Kidney (tissue), 22 donors: ENCODE measurements at places on chromosomes 7 and 10.

DNA sequence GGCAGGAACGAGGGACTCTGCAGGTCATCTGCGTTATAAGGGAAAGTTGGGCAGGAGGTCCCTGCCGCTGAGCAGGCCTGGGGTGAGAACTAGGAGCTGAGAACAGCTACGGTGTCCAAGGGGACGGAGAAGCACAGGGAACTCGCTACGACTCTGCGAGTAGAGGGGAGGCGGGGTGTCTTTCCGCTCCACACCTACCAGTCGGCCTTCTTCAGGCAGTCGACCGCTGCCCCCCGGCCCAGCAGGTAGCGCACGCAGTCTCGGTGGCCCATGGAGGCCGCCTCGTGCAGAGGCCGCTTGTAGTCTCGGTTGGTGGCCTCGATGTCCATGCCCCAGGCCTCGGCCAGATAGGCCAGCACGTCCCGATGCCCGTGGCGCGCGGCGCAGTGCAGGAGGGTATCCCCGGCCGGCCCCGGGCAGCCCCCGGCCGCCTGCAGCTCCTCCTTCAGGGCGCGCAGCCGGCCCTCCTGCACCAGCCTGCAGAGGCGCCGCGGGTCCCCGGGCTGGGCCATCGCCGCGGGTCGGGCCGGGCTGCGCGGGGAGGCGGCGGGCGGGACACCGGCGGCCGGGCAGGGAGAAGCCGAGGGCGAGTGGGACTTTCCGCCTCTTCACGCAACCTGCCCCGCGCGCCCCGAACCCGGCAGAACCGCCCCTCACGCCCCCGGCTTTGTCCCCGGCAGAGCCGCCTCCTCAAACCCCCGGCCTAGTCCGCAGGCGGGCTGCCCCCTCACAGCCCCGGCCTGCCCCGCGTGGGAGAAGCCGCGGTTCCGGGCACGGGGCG lies 660 bp downstream of the ANKRD16 start:
- peak; percentile 77 for DNase-seq

GRCh38 chr10:78339251-78339650 lies 305.6 kb downstream of the RPS24 start:
- DNase-seq = peak; percentile 39

DNA sequence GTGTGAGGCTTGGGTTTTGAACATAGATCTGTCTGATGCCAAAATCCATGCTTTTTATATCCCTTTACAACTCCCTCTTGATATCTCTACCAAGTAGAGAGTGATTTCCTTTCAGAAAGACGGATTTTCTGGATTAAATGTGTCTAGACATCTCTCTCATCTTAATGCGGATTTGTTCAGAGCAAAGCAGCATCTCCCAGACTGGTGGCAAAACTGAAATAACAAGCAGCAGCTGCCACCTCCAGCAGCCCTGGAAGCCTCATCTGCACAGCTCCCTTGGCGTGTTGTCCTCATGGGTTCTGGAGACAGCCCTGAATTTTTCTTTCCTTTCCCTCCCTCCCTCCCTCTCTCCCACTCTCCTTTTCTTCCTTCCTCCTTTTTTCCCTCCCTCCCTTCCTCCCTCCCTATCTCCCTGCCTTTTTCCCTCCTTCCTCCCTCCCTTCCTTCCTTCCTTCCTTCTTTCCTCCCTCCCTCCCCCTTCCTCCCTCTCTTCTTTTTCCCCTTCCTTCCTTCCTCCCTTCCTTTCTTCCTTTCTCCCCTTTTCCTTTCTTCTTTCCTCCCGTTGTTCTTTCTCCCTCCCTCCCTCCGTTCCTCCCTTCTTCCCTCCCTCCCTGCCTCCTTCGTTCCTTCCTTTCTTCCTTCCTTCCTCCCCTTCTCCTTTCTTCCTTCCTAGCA lies 639.9 kb downstream of the TYW1 start:
- DNase-seq = no peak

DNA sequence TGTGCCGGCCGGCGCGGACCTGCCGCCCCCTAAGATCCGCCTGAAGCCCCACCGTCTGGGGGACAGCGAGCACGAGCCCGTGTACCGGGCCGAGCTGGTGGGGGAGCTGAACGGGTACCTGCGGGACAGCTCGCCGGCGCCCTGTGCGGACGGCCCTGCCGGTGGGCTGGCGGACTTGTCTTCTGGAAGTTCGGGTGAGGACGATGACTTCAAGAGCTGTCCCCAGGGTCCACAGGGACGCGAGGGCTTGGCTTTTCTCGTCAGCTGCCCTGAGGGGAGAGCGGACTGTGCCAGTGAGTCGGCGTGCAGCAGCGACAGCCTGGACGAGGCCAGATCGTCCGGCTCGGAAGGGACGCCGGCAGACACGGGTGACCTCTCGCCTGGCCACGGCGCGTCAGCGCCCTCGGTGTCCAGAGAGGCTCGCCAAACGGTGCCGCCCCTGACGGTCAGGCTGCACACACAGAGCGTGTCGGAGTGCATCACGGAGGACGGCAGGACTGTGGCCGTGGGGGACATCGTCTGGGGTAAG lies 8.5 kb downstream of the PWWP2B start:
- no peak for DNase-seq

GRCh38 chr10:49387071-49387470 lies 8.8 kb downstream of the DRGX start:
- no peak for DNase-seq

DNA sequence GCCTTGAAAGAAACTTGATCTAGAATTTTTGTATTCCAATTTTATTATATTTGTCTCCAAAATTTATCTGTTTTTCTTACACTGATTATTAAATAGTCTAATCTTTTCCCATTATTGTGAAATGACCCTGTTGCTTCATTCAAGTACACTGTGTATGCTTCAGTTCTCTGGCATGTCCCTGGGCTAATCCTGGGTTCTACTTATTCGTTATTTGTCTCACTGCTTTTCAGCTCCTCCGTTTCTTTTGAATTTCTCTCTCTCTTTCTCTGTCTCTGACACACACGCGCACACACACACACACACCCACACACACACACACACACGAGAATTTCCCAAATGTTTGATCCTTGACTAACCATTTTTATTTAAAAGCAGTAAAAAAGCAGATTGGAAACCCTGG lies 768.6 kb downstream of the NRG3 start:
- DNase-seq = no peak
